ENCODE measurements at places on chromosomes 5 and 9. TPM values are rescaled to one million over a fixed set of nuclear protein-coding genes. Genes with fewer than 3 reads are reported as not detected.

DNA sequence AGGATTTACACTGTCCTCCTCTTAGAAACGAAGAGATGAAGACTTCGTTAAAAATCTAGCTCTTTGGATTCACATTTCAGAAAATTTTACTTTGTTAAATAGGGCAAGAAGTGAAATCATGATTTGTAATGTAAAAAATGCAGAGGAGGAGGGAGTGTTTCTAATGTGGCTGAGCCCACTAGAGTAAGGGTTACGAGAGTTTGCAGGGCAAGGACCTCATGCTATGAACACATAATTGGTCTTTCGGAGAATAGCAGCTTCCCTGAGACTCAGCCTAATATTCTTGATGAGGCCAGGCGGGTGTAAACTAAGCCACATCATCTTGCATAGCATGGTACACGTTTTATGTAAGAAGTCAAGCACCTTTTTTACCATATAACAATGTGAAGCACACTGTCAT is 191.0 kb upstream of the ADAMTS16 start:
- H3K27ac ChIP-seq: no peak overlapping the region
- H3K36me3 ChIP-seq: no peaks in the 10 kb centered on the region
- no peak overlapping the region for H3K4me3 ChIP-seq
- H3K4me1 ChIP-seq: no peaks in the 10 kb centered on the region
- no peak for DNase-seq

GRCh38 chr5:173099461-173099860 is 43.3 kb downstream of the CREBRF start:
- H3K4me3 ChIP-seq: no peak overlapping the region
- H3K27ac ChIP-seq: no peak overlapping the region
- no peaks in the 10 kb centered on the region for H3K27me3 ChIP-seq
- no peaks in the 10 kb centered on the region for H3K36me3 ChIP-seq

Gene PRR16
- 13.4 TPM for total RNA-seq

Gene DDX4
- not detected for total RNA-seq

Gene PITX1
- 6.8 TPM for total RNA-seq

Gene ARL14EPL
- not detected for total RNA-seq

GRCh38 chr5:168121138-168121494 is 170.3 kb upstream of the WWC1 start:
- DNase-seq: no peak
- H3K27me3 ChIP-seq: no peaks in the 10 kb centered on the region
- no peaks in the 10 kb centered on the region for H3K36me3 ChIP-seq
- H3K4me1 ChIP-seq: no peaks in the 10 kb centered on the region
- no peak overlapping the region for H3K4me3 ChIP-seq
- no peak overlapping the region for H3K27ac ChIP-seq

GRCh38 chr9:131720330-131720729 is 19.5 kb downstream of the RAPGEF1 start:
- H3K4me3 ChIP-seq: no peak overlapping the region
- H3K36me3 ChIP-seq: no peaks in the 10 kb centered on the region
- no peak for DNase-seq
- H3K27me3 ChIP-seq: no peaks in the 10 kb centered on the region
- no peak overlapping the region for H3K27ac ChIP-seq

- DNase-seq: no peak
- no peaks in the 10 kb centered on the region for H3K27me3 ChIP-seq
- no peak overlapping the region for H3K4me3 ChIP-seq
- H3K27ac ChIP-seq: no peak overlapping the region
Measured at GRCh38 chr5:137761566-137761965, 7.4 kb upstream of the HNRNPA0 start.

DNA sequence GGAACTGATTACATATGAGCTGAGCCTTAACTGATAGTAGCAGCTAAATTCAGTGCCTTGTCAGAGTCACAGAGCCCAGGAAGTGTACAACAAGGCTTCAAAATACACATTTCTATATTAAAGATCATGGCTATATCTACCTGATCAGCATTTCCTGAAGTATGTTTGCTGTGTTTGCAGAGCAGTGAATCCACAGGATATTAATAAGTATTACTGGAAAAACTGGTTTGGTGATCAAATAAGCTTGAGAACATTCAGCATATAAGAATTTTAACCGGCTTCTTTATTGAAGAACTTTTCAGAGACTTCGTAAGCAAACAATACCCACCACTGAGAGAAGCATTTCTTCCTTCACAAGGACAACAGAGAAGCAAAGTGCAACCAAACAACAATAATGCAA is 227.0 kb downstream of the ELAVL2 start:
- H3K4me1 ChIP-seq: no peaks in the 10 kb centered on the region
- H3K27ac ChIP-seq: peak overlapping the region; percentile 60
- H3K4me3 ChIP-seq: peak overlapping the region; percentile 20

Gene ELOVL7
- total RNA-seq: 23.8 TPM

Gene NEUROG1
- total RNA-seq: not detected

GRCh38 chr9:117028103-117028858 is 341.2 kb downstream of the TRIM32 start:
- no peak overlapping the region for H3K4me3 ChIP-seq
- no peaks in the 10 kb centered on the region for H3K4me1 ChIP-seq
- H3K27ac ChIP-seq: no peak overlapping the region
- DNase-seq: no peak
- H3K36me3 ChIP-seq: no peaks in the 10 kb centered on the region

DNA sequence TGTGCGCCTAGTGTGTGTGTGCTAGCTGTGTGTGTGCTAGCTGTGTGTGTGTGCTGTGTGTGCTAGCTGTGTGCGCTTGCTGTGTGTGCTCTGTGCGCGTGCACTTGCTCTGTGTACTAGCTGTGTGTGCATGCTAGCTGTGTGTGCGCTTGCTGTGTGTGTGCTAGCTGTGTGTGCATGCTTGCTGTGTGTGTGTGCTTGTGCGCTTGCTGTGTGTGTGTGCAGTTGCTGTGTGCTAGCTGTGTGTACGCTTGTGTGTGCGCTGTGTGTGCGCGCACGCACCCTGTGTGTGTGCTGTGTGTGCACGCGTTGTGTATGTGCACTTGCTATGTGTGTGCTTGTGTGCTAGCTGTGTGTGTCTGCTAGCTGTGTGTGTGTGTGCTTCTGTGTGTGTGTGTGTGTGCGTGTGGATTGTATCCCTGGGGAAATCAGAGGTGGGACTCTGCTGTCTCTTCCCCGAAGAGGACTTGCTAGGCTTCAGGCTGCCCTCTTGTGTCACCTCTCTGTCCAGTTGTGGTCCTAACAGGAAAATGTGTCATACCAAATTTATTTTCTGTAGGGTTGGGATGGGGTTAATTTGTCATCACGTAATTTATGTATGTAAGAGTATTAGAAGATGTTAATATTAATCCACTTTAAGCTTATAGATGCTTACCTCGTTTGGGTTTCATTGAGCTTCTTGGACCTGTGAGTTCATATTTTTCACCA is 38.9 kb downstream of the TPPP start:
- H3K27ac ChIP-seq: no peak overlapping the region
- no peaks in the 10 kb centered on the region for H3K36me3 ChIP-seq
- H3K4me3 ChIP-seq: no peak overlapping the region
- no peak for DNase-seq
- no peaks in the 10 kb centered on the region for H3K4me1 ChIP-seq
- no peaks in the 10 kb centered on the region for H3K27me3 ChIP-seq

GRCh38 chr9:120258096-120258495 is 321.9 kb downstream of the CDK5RAP2 start:
- no peak for DNase-seq
- no peaks in the 10 kb centered on the region for H3K4me1 ChIP-seq

DNA sequence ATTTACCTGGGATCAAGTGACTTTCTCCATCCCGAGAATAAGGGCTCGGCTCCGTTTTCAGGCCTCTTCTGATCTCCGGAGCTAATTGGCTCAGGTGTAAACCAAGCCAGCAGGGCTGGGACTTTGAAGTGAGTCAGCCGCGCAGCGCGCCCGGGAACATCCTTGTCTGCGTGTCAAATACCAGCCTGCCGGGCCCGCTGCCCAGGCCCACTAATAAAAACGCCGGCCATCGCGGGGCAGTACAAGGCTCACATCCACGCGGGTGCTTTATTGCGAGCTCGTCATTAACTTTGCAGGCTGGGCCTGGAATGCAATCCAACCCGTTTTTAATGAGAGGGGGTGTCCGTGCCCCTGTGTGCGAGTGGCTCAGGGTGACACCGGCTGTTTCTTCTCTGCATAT is 416.8 kb downstream of the IRX2 start:
- peak overlapping the region; percentile 6 for H3K4me3 ChIP-seq
- no peaks in the 10 kb centered on the region for H3K27me3 ChIP-seq
- H3K27ac ChIP-seq: no peak overlapping the region
- peak; percentile 91 for DNase-seq

Data from prostate gland (tissue), 2 donors.